ENCODE measurements at places on chromosomes 5 and 9. TPM values are rescaled to one million over a fixed set of nuclear protein-coding genes. Genes with fewer than 3 reads are reported as not detected.

The PPP6C gene
- 30.0 TPM for total RNA-seq

- no peak for DNase-seq
These were observed 26.1 kb upstream of the AOPEP start for GRCh38 chr9:94700445-94700844.

The PRSS3 gene
- 89.9 TPM for total RNA-seq

DNA sequence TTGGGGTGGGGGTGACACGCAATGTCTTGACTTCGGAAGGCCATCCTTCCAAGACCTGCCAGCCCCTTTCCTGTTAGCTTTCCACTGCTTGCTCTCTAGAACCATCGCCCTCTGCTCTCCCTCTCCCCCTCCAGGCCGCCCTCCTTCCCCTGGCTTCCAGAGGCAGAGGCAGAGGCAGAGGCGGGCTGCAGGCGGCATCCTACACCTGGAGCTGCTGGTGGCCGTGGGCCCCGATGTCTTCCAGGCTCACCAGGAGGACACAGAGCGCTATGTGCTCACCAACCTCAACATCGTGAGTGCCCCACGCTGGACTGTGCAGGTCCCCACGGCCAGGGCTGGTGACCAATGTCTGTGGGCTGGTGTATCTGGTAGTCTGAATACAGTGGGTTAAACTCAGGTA lies 2.0 kb downstream of the ADAMTS13 start:
- DNase-seq = no peak

The TMEM215 gene
- not detected for total RNA-seq

The PCDHGB2 gene
- under 0.01 TPM for total RNA-seq

The ACSL6 gene
- 0.07 TPM for total RNA-seq

The SAXO1 gene
- not detected for total RNA-seq

- DNase-seq = no peak
These were observed 86.5 kb upstream of the FSTL4 start for GRCh38 chr5:133698646-133699526.

GRCh38 chr5:124088289-124089032 lies 576.5 kb downstream of the CSNK1G3 start:
- DNase-seq = no peak

GRCh38 chr5:7473668-7474215 lies 77.8 kb downstream of the ADCY2 start:
- DNase-seq = no peak

The PPP3R2 gene
- not detected for total RNA-seq

DNA sequence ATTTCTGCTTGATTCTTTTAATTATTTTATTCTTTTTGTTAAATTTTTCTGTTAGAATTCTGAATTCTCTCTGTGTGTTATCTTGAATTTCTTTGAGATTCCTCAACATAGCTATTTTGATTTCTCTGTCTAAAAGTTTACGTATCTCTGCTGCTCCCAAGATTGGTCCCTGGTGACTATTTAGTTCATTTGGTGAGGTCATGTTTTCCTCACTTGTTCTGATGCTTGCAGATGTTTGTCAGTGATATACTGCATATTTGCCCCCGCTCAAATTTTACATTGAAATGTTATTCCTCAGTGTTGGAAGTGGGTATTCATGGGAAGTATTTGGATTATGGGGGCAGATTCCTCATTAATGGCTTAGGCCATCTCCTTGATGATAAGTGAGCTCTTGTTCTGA lies 105.3 kb downstream of the PRDM9 start:
- no peak for DNase-seq

The LCP2 gene
- not detected for total RNA-seq

DNA sequence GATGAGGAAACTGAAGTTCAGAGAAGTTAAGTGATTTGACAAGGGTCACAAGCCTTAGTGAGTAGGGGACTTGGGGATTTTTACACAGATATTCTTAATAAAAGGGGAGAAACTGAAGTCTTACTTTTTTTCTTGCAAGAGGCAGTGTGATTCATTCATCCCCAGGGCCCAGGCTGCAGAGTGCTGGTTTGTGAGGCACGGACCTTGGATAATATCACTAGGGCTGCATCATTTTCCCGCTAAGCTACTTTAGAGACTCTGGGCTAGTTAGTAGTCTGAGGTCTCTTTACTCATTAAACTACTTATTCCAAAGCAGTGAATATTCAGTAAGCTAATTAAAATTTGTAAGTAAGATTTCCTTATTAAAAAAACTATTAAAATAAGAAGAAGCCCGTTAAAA lies 195.0 kb downstream of the PBX3 start:
- DNase-seq = no peak

DNA sequence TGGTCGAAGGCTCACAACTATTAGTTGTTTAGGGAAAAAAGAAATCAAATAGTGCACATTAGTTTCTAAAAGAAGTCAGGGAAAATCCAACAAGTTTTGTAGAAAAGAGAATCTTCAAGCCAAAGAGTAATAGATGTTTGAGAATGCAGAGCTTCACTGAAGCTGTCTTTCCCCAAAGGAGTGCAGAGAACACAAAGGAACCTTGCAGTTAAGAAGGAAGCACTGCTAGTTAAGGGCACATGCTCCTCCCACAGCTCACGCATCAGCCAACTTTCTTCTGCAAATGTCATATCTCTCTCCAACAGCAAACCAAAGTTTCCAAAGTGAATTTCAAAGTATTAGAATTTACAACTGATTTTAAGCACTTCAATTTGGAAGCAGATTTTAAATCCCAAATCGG lies 116.4 kb upstream of the FST start:
- no peak for DNase-seq

The TTLL11 gene
- total RNA-seq = 12.1 TPM

DNA sequence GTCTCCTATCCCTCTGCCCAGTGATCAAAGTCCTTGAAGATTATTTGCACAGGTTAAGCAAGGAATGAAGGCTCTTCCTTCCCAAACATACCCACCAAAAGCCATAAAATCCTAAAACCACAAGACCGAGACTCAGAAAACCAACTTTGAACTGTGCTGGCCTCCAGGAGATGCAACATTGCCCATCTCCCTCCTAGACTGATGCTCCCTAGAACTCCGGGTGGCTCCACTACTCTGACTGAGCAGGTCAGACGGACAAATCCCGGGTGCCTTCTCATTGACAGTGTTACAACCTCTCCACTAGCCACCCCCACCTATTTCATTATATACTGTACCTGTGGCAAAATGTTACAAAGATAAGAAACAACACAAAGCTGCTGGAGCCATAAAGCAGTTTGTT lies 110.1 kb downstream of the FANCC start:
- no peak for DNase-seq
